ENCODE measurements at places on chromosomes 3 and 15.
A peak's percentile ranks its signal among the peaks of the same experiment; 100 is the strongest.

- DNase-seq: no peak
Observed at GRCh38 chr3:10090179-10090578, 17.9 kb downstream of the FANCD2OS start.

- no peak for DNase-seq
Observed at GRCh38 chr15:94352636-94353487, 121.5 kb downstream of the MCTP2 start.

- no peak for DNase-seq
Observed at GRCh38 chr3:4738737-4739274, 240.4 kb upstream of the BHLHE40 start.

DNA sequence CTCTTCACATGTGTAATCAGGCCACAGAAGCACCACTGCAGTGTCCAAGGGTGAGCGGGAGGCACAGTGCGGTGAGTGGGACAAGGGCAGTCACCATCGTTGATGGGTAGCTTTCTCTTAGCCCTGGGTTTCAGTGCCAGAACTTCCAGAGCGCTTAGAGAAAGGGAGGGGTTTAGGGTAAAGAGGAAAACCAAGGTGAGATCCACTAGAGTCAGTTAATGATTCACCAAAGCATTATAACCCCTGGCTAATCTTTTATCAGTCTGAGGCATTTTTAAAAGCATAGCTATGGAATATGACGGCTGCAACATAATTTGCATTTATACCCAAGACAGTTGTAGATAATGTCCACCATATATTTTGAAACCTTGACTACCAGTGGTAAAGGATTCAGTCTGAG is 94.8 kb downstream of the SHQ1 start:
- no peak for DNase-seq

DNA sequence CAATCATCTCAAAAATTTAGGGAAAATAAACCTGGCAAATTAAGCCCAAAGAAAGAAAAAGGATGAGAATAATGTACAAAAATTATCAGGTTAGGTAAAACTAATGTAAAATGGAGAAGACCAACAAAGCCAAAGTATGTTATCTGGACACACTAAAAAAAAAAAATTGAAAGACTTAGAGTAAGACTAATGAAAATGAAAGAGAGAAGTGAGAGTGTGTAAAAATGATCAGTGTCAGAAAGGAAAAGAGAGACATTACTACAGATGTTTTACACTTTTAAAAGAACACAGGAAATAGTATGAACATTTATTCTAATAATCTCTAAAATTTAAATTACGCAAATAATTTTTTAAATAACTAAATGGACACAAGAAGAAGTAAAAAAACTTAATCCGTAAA is 573.3 kb upstream of the NR2F2 start:
- DNase-seq: no peak

GRCh38 chr15:42319206-42319605 is 40.1 kb upstream of the CAPN3 start:
- no peak for DNase-seq

DNA sequence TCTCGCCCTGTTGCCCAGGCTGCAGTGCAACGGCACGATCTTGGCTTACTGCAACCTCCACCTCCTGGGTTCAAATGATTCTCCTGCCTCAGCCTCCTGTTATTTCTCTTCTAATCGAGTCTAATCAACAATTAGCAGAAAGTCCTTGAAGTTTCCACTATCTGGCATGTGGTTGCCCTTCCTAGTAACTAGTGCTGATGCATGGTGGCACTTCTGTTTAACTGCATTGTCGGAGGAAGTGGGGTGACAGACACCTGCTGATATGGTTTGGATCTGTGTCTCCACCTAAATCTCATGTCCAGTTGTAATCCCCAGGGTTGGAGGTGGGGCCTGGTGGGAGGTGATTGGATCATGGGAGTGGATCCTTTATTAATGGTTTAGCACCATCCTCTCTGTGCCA is 9.2 kb downstream of the CRTAP start:
- no peak for DNase-seq

- no peak for DNase-seq
Observed at GRCh38 chr3:134777341-134777740, 17.7 kb upstream of the EPHB1 start.

DNA sequence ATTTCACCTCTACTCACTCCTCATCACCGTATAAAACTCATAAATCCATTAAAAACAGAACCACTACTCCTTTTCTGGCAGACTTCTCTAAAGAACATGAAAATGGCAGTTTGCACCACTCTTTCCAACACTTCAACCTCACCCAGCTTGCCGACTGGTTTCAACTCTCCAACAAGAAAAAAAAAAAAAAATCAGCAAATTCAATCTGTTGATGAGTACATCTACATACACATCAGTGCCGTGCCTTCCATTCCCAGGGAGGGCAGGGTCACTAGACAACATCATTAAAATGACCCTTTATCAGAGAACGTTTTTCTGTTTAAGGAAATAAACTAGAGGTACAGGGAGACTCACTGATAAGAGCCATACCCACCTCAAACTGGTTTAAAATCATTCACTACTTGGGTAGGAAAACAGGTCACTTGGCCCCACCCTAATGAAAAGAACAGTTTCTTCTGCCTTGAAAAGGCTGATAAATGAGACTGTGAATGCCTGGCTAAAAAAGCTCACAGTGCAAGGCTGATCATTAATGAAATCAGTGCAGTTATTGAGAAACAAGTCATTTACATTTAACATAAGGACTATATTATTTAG is 6.0 kb downstream of the ANXA2 start:
- no peak for DNase-seq

DNA sequence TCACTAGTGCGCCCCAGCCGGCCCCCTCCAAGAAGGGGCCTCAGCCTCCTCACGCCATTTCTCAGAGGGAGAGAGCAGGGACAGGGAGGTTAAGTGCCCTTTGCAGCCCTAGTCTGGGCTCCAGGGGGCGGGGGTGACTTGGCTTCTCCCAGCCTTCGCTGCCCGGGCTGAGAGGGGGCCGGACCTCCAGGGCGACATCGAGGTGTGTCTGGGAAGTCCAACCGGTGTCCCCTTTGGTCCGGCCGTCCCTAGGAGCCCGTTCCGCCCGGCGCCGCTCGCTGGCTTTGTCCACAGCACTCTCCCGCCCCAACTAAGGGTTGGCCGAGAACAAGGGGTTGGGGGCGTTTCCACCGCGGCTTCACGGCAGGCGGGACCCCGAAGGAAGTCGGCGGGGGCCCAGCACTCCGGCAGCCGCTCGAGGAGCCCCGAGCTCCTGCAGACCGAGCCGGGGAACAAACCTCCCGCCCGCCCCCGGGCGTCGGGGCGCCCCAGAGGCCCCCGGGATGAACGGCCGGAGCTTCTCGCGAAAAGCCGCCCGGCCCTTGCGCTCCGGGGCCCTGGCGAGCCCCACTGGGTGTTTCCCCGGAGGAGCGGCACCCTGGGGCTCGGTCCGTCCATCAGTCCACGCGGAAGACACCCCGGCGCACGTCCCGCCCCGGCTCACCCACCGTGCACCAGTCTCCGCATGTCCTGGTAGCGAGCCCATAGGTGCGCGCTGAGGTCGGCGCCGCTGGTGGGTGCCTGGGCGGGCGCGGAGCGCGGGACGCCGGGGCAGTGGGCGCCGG is 627 bp downstream of the NT5DC2 start:
- peak; percentile 41 for DNase-seq

DNA sequence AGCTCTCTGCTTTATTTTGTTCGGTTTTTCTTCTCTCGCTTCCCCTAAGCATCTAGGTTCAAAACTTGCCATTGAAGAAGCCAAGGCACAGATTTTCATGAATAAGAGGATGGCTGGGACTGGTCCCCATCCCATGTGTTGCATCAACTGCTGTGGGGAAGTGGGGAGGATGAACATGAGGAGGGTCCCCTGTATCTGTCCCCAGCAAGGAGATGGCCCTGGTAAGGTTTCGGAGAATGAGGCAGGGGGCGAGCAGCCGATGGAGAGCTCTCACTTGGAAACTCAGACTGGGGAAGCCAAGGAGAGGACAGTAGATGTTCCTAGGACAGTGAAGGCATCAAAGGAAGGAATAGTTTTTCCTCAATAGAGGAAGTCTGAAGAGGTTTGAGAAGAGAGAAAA is 142.0 kb upstream of the ATP2B2 start:
- DNase-seq: no peak
